Urothelium cell line (cell line): ENCODE measurements at places on chromosomes 1 and 21.

DNA sequence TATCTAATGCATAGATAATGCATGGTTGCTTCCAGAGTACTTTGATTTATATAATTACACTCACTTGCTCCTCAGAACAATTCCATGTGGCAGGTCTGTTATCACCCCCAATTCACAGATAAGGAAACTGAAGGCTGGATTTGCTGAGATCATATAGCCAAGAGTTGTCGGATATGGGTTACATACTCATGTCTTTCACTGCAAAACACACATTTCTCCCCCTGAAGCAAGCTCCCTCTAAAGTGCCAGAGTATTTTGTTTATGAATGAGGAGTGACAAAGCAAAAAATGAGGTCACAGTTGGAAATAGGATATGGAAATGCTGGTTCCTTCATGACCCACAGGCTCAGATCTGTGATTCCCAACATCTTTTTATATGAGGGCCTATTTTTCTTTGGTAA is 134.2 kb downstream of the ROR1 start:
- DNase-seq: no peak

DNA sequence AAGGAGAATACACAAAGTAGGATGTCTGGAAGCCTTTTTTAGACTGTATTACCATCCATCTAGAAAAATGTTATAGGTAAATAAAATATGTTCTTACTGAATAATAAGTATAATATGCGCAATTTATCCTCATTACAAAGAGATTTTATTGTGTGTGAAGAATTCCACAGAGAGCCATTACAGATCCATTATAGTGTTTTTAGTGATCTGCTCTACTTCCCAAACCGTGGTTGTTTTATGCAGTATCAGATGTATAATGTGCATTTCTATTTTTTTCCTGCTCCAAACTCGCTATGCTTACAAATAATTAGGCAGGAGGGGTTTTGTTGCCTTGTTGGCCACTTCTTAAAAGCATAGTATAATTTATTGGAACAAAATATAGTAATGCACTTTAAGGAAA is 447.8 kb downstream of the USP25 start:
- DNase-seq: no peak

DNA sequence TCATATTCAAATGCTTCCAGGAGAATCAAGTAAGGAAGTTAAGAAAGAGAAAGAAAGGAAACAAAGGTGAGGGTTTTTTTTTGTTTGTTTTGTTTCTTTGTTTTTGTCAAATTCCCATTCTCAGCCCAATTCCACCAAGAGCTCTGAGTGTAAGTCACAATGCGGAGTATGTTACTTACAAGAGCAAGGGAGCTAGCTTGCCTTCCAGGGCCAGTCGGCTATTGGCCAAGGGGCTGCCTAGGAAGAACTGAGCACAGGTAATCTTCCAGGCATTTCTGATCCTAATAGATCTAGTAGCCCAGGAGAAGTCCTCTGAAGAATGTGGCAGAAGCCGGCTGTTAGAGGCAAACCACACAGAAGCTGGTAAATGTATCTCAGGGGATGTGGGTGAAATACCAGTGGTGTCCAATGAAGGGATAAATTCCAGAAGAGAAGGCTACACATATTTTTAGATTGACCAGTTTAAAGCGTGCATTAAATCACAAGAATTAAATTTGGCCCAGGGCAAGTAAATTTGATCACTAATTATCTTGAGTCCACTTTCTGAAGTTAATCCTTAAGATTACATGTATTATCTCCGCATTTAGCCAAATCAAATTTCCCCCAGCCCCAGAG is 239.6 kb upstream of the ADAMTS5 start:
- peak; percentile 18 for DNase-seq

DNA sequence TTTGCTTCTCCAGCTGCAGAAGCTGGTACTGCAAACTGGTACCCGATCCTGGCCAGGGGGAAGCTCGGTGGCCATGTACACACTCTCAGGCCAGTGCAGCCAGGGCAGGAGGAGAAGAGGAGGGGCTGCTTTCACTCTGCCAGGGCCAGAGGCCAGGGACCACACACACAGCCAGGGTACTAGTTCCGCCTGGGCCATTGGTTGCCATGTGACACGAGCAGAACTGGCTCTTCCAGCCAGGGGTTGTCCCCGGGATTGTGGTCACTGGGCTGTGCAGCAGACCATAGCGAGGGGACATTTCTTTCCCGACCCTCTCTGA is 3.7 kb upstream of the SHISAL2A start:
- peak; percentile 44 for DNase-seq

GRCh38 chr1:246753670-246754535 is 29.7 kb downstream of the SCCPDH start:
- peak; percentile 44 for DNase-seq

DNA sequence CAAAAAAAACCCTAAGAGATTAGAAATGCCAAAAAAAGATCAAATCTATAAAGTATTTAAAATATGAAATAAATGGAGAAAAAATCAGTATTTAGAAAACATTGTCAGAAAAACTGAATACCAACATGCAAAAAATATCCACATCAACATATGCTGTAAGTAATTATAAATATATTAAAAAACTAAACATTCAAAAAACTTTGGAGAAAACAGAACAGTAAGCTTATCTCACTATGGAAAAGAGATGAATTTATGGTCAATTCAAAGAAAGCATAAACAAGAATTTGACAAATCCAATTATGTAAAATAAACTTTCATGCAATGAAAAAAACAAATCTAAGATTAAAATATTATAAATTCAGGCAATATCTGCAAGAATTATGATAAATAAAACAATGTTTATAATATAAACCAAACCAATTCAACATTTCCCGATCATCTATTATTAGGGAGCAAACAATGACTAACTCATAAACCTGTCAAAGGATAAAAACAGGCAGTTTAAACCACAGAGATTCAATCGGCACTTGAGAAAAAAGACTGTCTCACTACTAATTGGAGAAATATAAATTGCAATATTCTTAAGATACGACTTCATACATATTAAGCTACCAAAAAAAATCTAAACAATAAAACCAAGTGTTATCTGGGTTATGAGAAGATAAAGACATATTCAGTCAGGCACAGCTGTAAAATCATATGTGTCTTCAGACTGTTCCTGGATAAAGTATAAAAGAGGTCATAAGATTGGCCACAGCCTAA is 21.8 kb downstream of the EYA3 start:
- no peak for DNase-seq

- no peak for DNase-seq
Measured at GRCh38 chr1:200976634-200977033, 46.9 kb downstream of the KIF21B start.

DNA sequence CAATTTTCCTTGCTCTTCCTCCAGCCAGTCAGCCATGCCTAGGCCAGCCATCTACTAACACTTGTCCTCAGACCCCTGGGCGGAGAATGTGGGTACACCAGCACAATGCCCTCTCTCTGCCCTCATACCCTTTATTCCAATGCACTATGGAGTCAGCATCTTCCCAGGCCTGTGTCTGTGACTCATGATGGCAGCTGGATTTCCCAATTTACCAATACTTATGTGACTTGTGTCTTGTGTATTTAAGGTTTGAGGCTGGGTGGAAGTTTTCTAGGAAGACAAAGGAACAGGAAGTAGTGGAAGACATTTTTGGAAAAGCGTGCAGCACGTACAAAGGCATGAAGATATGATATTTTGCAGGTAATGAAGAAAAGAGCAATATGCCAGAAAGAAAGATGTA is 114.3 kb downstream of the NMNAT2 start:
- DNase-seq: no peak

- no peak for DNase-seq
Measured at GRCh38 chr1:176575991-176576390, 113.0 kb downstream of the PAPPA2 start.

GRCh38 chr1:226480461-226480860 is 68.1 kb upstream of the STUM start:
- DNase-seq: no peak

DNA sequence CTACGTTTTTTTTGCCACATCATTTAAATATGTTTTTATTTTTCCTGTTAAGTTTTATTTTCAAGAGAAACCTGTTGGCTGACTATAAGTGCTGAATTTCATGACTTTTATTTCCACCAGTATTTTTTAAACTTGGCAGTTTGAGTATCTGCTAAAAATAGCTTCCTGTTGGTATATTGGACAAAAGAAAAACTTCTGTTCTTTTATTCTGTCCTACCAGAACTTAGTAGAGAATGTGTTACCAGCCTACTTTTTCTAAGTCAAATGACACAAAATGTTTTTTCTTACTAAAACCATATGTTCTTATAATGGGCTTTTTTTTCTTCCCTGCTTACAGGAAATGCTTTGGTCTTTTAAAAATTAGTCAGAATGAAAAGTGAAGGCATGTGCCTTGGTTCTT is 7.6 kb downstream of the DR1 start:
- DNase-seq: no peak

DNA sequence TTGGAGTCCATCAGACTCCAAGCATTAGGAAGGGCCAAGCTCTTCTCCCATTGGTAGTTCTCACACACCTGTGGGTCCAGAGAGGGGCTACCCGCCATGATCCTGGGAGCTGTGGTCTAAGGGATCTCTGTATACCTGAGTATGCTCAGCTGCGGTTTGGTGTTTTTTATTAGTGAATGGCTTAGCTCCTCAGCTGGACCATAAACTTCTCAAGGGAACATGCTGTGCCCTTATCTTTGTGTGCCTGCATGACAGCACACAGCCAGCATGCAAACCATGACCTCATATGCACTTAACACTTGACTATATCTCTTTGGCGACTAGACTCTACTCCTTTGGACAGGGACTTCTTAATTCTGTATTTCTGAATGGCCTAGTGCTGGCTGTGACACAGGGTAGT is 94.5 kb downstream of the CD58 start:
- no peak for DNase-seq

GRCh38 chr21:41396558-41397075 is 29.4 kb upstream of the MX1 start:
- DNase-seq: no peak

DNA sequence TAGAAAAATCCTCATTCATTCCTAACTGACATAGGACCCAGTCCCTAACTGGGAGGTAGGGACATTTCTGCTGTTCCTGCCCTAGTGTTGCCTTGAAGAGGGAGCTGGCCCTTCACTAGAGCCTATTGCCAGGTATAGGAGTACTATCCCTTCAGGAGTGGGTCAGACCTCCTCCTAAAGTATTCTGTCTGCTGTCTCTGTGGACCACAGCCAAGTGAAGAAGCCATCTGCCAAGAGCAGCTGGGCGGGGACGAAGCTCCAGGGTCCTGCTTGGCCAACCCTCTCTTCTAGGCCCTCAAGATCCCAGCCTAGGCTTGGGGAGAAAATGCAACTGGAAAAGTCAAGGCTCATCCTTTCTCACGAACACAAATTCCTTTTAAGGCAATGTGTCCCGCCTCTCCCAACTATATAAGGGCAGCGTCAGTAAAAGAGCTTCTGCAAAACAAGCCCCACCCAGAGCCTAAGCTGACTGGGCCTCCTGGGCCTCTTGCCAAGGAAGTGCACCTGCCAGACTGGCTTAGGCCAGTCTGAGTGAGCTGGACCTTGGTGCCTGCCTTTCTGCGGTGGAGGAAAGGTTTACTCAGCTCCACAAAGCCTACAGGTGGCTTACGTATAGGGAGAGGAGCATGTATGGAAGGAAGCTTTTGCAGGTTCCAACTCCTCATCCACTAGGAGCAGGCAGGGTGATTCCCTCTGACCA is 638 bp upstream of the TUFT1 start:
- peak; percentile 90 for DNase-seq

- no peak for DNase-seq
Measured at GRCh38 chr21:32713726-32714125, 14.1 kb downstream of the SYNJ1 start.
